ENCODE measurements at places on chromosomes 12 and 14.

DNA sequence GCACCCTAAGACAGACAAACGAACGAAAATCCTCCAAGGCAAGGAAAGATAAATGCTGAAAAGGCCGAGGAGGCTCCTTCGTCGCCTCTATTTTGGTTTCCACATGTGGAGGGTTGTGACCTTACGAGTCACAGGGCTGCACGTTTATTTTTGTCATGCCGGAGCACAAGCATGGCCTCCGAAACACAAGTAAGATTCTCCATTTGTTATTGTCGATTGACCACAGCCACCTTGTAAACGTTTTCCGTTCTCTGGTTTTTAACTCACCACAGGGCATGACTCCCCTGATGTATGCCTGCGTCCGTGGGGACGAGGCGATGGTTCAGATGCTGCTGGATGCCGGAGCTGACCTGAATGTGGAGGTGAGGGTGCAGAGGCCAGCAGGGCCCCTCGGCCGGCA is 73.1 kb upstream of the PWP1 start:
- no peak for DNase-seq

- no peak for DNase-seq
Measured at GRCh38 chr12:112328456-112329124, 53.6 kb downstream of the HECTD4 start.

GRCh38 chr14:81400202-81400678 is at the start of gene STON2:
TSS of gene STON2 (minus strand) at chr14:81400324. CDS start at chr14:81398382, 1,942 bp downstream.
- DNase-seq = no peak

- no peak for DNase-seq
Measured at GRCh38 chr12:54959291-54960018, 25.1 kb downstream of the TESPA1 start.

GRCh38 chr14:50758945-50759344 is 72.0 kb downstream of the NIN start:
- no peak for DNase-seq

- DNase-seq = no peak
Measured at GRCh38 chr12:46553911-46554310, 181.3 kb upstream of the SLC38A2 start.

DNA sequence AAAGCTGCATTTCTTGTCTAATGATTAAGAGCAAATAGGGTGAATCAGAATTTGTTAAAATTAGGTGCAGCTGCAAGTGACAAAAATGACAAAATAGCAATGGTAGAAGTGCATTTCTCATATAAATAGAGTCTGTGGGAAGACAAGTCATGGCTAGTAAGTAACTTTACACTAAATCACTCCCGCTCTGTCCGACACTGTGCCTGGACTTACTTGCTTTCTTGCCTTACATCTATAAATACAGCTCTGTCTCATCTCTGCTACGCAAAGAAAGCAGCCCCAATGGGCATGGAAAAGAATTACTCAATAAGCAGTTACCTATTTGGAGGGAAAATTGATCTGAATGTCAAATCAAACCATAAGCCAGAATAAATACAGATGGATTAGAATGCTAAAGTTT is 245.4 kb upstream of the KRR1 start:
- no peak for DNase-seq

DNA sequence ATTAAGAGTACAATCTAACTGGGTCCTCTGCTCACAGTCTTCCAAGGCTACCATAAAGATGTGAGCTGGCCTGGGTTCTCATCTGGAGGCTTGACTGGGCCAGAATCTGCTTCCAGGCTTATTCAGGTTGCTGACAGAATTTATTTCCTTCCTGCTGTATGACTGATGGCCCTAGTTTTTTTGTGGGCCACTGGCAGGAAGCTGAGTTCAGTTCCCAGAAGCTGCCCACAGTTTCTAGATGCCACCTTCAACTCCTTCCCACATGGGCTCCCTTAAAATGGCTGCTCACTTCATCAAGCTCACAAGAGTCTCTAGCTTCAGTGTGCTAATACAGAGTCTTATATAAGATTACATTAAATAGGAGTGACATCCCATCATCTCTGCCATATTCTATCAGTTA is 121.7 kb upstream of the CAND1 start:
- no peak for DNase-seq

DNA sequence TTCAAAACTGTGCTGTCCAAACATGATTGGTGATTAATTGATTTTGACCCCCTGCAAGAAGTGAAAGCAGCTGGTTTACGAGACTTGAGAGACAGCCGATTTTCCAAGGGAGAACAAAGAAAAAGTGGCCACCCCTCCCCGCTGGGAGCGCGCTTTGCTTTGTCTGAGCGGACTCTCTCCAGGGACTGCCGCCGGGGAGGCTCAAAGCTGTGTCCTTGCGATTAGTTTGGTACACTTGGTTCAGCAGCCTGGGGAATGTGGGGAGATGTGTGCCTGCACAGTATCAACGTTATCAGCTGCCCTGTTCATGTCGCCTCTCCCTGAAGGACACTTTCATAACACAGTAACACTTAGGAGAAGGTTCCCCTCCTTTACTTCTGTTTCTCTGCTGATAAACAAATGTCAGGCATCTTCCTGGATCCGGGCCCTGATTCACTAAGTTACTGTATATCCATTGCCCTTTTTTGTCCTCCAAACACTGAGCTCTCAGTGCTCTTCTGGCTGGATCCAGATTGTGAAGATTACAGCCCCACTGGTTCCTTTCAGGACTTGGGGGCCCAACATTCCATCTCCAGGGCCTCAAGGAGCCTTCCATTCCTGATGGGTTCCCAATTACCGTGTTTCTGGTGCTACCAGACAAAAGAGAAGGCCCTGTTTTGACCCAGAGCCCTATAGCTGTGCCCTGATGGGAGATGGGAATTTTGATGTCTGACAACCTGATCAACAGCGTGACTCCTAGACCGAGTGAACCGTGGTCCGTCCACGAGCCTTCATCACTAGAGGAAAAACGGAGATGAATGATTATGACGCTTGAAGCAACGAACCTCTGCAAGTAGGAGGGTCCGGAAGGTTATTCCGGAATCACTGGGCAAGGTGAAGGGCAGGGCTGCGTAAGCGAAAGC is 31.7 kb upstream of the TUBA1C start:
- DNase-seq = no peak

DNA sequence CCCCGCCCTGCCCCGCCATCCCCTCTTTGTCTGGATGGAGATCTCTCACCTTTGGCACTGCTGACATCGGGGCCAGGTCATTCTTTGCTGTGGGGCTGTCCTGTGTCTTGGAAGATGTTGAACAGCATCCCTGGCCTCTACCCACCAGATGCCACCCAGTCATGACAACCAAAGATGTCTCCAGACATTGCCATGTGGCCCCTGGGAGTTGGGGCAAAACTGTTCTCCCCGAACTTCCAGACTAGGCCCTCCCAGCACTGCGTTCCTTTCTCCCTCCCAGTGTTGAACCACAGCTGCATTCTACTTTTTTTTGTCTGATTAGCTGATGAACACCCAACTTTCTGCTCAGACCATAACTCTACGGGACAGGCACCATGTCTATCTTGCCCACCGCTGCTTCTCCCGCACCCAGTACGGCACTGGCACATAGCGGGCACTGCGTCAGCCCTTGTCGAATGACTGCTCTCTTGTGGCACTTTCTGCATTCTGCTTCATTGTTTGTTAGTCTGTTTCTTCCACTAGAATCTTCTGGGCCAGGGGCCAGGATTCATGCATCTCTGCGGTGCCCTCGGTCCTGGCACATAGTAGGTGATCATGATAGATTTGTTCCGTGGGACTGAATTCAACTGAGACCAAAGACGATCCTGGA is 13.1 kb upstream of the MYL2 start:
- DNase-seq = no peak

GRCh38 chr14:101500681-101501080 is 60.6 kb upstream of the DIO3 start:
- DNase-seq = no peak

DNA sequence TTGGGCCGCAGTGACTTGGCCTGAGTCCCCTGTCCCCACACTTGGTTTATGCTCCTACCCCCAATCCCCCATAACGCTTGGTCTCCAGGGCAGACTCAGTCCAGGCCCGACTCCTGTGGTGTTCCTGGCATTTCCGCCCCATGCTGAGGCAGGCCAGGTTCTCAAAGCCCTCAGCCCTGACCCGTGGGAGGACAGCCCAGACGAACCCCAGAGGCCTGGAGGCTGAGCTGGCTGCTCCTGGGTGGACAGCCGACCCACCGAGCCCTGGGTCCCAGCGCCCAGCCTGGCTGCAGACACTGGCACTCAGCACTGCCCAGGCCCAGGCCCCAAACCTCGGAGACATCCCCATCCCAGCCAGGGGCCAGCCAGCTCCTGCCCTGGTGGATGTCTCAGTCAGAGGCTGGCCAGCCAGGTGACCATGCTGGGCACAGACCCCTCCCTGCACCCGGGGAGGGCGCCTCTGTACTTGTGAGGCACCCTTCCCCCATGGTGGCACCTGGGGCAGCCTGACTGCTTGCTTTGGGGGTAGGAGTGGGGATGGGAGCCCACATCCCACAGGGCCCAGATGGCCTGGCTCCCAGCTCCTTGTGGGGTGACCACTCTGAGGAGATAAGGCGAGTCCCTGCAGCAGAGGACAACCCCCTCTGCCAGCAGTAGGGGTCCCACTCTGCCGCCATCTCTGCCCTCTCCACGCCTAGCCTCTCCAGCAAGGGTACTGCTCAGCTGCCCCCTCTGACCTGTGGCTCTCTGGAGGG is 1.4 kb downstream of the PLD4 start:
- DNase-seq = no peak

GRCh38 chr14:90839889-90840266 is 23.6 kb upstream of the TTC7B start:
- DNase-seq = no peak

DNA sequence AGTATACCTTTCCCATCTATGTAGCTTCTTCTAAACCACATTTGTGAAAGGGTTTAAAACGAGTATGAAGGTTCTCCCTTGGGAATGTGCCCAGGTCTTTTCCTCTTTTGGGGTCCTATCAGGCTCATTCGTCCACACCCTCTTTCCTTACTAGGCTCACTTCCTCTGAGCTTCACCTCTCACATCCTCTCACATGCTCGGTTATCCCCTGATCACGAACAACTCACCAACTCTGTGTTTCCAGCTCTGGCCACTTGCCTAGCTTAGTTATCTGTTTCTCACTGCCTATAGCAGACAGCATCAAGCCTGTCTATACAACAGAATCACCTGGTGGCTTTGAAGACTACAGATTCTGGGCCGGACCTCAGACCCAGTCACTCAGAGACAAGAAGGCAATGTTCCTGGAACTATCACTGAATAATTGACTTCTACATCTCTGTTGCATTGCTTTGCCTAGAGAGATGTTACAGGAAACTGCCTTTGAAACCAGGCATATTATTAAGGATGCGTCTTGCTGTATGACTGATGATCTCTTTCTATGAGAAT is 158.2 kb downstream of the FOXN3 start:
- no peak for DNase-seq

DNA sequence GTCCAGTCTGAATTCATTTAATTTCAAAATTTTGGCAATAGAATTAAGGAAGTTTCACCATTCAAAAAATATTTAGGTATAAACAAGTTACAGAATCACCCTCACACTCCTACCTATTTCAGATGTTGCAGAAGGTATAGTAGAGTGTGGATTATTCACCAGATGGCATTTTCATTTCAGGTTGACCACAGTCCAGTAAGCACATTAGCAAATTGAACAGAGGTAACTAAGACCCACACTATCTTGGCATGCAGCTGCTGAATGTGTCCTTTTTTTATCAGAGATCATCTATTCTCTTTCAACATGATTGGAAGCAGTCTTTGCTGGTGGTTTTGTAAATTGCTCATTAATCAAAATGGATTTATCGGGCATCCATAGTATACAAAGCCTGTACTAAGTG is 151.8 kb upstream of the GARIN6 start:
- DNase-seq = no peak

DNA sequence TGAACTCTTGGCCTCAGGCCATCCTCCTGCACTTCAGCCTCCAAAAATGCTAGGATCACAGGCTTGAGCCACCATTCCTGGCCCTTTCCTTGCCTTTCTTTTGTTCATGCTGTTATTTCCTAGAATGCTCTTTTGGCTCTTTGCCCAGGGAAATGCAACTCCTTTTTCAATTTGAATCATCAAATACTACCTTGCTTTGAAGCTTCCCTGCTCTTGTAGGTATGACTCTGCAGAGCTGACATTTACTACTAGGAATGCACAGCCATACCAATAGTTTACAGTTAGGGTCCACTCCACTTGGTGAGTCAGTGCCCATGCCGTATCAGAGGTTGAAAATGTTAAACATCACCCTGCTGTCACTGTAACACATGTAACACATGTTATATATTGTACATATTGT is 107.0 kb upstream of the CRY1 start:
- no peak for DNase-seq

GRCh38 chr14:32571995-32572866 is 243.1 kb downstream of the AKAP6 start:
- DNase-seq = no peak

- DNase-seq = no peak
Measured at GRCh38 chr12:5348491-5348890, 83.4 kb upstream of the NTF3 start.

DNA sequence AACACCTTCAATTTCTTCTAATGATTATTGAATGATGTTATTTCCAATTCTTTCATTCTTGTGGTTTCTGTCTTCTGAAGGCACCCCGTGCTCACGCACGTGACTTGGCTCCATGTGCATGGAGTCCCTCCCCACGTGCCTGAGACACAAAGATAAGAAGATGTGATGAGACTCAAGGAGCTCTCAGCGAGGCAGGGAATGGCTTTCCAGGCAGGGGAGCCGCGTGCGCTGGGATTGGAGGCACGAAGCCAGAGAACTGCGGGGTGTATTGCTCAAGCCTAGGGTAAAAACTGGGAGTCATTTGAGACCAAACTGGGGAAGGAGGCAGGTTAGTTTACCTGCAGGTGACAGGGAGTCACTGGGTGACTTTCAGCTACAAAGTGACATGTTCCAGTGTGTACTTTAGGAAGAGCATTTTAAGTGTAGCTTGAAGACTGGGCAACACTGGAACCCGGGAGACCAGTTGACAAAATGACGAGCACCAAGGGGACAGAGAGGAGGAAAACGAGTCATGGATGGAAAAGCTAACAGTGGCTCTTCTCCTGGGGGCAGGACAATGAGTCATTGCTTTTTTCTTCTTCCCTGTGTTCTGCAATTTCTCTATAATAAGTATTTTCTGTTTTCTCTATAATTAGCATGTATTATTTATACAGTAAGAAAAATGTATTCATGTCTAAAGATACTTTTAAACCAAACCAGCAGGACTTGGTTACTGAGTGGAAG is 311.7 kb upstream of the FKBP4 start:
- no peak for DNase-seq

GRCh38 chr12:23927907-23928306 is 21.6 kb downstream of the SOX5 start:
- DNase-seq = no peak
